ENCODE measurements at places on chromosomes 16 and 17.

DNA sequence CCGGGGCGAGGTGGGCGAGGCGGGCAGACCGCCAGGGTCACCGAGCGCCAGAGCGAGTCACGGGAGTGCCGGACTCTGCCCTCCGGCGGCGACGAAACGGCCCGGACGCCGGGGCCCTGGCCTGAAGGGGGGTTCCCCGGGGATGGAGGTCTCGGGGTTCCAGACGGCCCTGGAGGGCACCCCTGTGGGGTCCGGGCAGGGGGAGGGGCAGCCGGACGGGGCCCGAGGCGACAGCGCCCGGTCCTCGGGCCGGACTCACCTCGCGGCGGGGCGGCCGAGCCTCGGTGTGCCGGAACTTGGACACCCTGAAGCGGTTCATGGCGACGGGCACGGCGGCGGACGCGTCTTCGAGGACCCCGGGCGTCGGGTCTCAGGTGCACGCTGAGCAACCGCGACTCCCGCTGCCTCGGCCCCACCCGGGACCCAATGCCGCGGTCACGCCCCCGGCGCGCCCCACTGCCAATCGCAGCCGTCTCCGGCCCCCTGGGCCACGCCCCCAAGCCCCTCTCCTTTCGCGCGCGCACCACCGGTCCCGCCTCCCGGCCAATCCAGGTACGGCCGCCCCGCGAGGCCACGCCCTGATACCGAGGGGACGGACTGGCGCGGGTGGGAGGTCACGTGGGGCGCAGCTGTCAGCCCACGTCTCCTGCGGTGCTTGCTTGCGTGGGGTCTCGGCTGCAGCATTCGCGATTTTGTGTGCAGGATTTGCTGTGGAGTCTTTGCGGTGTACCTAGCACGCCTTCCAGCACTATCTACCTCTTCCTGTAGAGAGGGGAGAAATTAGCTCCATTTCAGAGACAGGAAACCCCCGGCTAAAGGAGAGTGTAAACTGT lies at the start of gene CORO7:
CORO7 (minus strand) TSS at position 397 of the 833 bp plus-strand sequence; CDS start at position 319, 78 bp downstream.
- DNase-seq: peak; percentile 100

GRCh38 chr16:79826732-79827475 lies 226.4 kb upstream of the MAF start:
- no peak for DNase-seq

- DNase-seq: no peak
Observed at GRCh38 chr16:4011940-4012629, 104.2 kb downstream of the ADCY9 start.

- DNase-seq: no peak
Observed at GRCh38 chr16:88744577-88745521, 38.5 kb downstream of the CTU2 start.

GRCh38 chr16:75226550-75227360 lies 8.0 kb downstream of the CTRB1 start:
- DNase-seq: no peak

DNA sequence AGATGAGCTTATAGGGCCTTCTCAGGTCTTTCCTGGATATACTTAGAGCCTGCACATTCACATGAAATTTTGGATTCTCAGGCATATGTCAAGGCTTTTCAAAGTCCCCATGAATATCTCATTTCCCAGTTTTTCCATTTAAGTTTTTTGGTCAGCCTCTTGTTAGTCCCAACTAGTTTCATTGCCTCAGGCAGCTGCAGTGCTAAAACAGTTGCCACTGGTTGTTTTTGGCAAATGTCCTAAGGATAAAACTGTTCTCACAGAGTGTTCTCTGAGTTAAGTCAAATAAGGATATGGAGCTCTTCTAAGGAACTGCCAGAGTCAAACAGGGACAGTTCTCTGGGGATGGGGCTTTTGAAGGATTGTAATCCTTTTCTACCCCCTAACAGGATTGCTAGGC lies 39.9 kb upstream of the ABCC11 start:
- DNase-seq: no peak

GRCh38 chr16:27286451-27286850 lies 17.9 kb upstream of the NSMCE1 start:
- DNase-seq: no peak

DNA sequence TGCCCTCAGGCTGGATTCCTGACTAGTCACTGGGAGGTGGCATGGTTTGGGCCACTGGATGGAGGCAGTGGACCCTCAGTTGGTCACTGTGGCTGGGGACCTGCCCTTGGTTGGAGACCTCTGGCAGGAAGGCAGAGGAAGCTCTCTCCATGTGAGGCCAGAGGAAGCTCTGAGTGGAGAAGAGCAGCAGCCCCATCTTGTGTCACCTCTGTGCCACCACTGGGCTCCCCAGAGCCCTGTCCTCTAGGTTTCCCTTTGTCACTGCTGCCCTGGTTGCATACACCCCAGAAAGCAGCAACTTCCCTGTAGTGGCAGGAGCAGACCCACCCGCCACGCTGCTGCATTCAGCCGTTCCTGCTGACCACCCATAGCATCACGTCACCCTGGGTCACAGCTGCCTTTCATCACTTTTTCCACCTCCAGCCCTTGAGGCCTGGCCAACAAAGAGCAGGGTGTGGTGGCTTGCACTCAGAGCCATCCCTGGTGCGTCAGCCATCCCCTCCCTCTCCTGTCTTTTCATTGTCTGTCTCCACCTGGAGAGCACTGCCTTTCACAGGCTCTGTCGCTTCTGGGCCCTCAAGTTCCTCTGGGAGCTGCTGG lies 11.9 kb downstream of the CTRL start:
- no peak for DNase-seq

DNA sequence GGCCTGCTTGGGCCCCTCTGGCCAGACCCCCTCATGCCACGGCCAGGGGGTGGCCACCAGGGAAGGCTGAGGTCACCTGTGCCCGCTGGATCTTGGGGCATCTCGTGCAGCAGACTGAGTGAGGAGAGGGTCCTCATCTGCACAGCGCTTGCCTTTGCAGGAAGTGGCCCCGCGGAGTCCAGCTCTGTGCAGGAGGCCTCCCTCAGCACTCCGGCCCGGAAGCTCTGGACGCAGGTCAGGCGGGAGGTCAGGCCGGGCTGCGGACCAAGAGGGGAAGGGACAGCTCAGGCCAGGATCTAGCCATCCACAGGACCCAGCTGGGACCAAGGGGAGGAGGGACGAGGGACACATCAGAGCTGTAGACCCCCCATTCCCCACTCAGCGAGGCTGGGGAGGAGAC lies 72.4 kb downstream of the LITAF start:
- no peak for DNase-seq

- DNase-seq: peak; percentile 85
Observed at GRCh38 chr17:77666881-77667395, 291.6 kb upstream of the TNRC6C start.

DNA sequence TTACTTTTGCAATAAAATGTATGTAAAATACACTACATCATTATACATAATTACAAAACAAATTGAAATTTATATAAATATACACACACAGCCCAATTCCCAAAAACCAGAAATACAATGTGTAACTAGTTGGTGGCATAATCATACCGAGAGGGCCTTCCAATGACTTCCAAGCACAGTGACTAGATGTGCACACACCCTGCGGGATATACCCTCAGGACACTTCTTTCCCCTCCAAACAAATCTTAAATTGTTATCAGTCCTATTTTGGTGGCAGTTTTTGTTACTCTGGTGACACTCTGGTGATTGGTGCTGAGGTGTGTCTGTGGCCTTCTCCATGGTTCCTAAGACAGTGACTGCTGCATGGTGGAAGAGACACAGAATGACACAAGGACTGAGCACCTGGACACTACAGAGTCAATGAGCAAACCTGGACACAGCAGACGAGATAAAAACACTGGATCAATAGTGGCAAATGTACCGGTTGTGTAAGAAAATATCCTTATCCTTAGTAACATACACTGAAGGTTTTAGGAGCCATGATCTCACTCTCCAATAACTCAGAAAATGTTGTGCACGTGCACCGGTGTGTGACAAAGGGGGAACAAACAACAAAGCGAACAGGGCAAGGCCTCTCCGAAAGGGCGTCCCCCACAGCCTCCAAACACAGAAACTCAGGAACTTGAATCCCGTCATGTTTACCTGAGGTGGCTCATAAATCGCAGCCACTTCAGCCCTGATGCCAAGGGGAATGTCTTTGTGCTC lies 32.9 kb downstream of the NPLOC4 start:
- DNase-seq: no peak

DNA sequence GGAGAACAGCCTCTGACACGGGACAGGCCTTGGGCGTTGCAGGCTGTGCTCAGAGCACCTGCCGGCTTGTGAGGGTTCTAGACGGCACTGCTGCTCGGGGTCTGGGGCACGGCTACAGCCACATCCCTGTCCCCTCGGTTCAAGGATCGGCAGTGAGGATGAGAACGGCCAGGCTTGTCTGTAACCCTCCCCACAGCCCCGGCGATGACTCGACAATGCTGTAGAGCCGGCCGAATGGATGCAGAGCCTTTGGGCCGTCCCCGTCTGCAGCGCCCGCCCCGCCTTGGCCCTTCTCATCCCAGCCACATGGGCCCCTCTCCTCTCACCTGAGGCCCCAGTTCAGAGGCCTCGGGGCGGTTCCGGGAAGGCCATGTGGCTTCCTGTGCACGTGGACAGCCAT lies 49.0 kb upstream of the METRNL start:
- no peak for DNase-seq

GRCh38 chr17:49861150-49861884 lies 13.4 kb upstream of the TAC4 start:
- peak; percentile 29 for DNase-seq

DNA sequence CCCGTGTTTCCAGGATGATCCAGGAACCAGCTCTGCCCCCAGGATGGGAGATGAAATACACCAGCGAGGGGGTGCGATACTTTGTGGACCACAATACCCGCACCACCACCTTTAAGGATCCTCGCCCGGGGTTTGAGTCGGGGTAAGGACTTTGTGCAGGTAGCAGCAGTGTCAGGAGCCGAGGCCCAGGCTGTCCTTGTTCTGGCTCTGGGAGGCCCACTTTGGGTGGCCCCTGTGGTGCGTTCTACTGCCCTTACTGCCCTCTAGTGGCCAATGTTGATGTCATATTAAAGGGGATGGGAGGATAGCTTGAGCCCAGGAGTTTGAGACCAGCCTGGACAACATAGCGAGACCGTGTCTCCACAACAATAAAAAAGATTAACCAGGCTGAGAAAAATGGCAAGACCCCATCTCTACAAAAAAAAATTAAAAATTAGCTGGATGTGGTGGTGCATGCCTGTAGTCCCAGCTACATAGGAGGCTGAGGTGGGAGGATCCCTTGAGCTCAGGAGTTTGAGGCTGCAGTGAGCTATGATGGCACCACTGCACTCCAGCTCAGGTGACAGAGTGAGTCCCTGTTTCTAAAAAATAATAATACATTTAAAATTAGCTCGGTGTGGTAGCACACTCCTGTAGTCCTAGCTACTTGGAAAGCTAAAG lies 20.9 kb upstream of the CLEC18A start:
- peak; percentile 26 for DNase-seq

DNA sequence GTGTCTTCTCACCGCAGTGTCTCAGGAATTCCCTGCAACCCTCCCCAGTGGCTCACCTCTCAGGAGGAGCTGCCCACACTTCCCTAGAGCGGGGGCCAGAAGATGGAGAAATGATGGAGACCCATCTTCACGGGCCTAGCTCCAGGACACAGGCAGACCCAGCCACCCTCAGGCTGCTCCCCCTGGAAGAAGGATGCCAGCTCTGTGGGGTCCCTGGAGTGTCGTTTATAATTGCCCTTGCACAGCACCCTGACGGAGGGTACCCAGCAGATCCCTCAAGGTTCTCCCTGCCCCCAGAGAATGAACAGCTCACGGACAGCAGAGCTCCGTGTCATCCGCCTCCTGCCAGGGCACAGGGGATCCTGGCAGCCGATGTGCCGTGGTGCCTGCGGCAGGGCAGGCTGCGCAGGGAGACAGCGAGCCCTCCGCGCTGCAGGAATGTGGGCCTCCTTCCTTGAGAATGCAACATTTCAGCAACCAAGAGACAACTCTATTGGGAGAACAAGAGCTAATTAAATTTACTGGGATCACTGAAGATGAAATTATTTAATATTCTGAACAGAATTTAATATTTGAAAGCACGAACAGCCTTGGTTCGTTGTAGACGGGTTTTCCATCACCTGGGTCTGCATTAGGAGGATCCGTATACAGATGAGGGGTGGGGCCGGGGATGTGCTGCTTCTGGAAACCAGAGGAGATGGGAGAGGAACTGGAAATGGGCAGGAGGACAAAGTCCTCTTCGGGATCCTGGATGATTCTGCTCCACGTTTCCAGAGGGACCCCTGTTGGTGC lies 21.0 kb upstream of the RBFOX3 start:
- DNase-seq: no peak

DNA sequence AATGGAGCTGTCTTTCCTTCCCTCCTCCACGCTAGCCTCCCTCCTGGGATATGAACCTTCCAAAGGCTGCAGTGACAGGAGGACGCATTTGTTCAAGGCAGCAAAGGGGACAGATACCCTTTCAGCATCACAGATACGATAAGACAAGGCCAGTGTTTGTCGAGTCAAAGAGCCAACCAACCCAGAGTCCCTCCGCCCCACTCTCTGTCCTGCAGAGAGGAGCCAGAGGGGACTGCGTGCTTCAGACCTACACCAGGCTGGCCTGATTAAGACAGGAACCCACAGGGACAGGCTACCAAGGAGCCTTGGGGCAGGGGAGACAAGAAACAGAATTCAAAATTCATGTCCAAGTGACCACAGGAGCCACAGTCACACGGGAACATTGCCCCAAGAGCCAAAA lies 72.6 kb upstream of the CDH5 start:
- DNase-seq: no peak

DNA sequence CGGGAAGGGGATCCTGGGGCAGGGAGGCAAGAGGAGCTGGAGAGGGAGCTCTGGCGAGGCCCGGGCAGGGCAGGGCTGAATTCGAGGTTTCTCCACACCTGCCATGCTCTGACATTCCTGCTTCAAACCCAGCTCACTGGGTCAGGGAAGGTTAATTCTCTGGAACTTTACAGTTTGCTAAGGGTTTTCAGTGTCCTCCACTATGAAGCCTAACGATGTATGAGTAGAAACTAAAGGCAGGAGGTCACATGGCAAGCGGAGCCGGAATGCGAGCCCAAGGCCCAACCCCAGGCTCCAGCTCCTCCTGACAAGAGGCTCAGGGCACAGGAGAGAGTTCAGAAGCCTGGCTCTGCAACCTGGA lies 29.2 kb downstream of the DCAKD start:
- no peak for DNase-seq

GRCh38 chr16:4594433-4595410 lies 20.0 kb downstream of the UBALD1 start:
- DNase-seq: no peak

GRCh38 chr16:75616521-75617010 lies 6.5 kb downstream of the ADAT1 start:
- DNase-seq: peak; percentile 22

DNA sequence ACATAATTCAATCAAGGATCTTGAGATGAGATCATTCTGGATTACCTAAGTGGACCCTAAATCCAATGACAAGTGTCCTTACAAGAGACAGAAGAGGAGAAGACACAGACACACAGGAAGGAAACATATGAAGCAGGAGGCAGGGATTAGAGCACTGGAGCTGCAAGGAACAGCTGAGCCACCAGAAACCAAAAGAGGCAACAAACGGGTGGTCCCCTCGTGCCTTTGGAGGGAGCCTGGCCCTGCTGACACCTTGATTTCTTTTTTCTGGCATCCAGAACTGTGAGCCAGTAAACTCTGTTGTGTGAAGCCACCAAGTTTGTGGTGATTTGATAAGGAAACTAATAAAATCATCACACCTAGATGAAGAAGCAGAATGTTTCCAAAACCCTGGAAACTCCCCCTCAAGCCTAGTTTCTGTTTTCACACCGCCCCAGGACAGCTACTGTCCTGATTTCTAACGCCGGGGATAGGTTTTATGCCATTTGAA lies 115.2 kb downstream of the PITPNC1 start:
- no peak for DNase-seq

GRCh38 chr16:54204756-54205155 lies 81.8 kb downstream of the IRX3 start:
- no peak for DNase-seq

GRCh38 chr16:5615868-5616642 lies 518.5 kb upstream of the EEF2KMT start:
- DNase-seq: no peak

- no peak for DNase-seq
Observed at GRCh38 chr16:62755938-62756337, 719.7 kb upstream of the CDH8 start.

Data from central memory CD4-positive, alpha-beta T cell (primary cell).